Kidney epithelial cell (primary cell): ENCODE measurements at places on chromosomes 3 and 15. TPM values are rescaled to one million over a fixed set of nuclear protein-coding genes. Genes with fewer than 3 reads are reported as not detected.
A peak's percentile ranks its signal among the peaks of the same experiment; 100 is the strongest.

EPHB3 gene
- total RNA-seq, result 1.0 and 1.5 TPM in 2 replicates

DNA sequence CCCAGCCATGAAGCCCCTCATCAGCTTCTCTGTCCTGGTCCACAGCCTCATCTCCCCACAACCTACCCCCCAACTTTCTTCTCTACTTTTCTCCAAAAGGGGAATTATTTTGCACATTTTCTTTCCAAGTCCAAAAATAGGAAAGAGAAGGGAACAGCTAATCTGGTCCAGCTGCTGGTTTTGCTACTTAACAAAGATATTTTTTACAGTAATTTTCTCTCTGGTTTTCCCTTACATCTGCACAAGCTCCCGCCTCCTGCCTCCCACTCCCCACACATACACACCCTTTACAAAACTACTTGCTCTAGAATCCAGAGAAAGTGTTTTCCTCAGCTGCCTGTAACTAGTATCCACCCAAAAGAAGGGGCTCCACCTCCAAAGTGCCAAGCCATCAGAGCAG is 177.2 kb downstream of the POLR2M start:
- no peak for DNase-seq

- DNase-seq, result no peak
Observed at GRCh38 chr15:98131924-98132323, 171.4 kb downstream of the ARRDC4 start.

- no peak for DNase-seq
Observed at GRCh38 chr15:85063522-85064079, 81.9 kb downstream of the PDE8A start.

ISL2 gene
- total RNA-seq, result 1.8 and 4.8 TPM in 2 replicates

- no peak for DNase-seq
Observed at GRCh38 chr3:151315136-151315535, 1.5 kb downstream of the GPR87 start.

CCR9 gene
- total RNA-seq, result not detected in 2 replicates

DNA sequence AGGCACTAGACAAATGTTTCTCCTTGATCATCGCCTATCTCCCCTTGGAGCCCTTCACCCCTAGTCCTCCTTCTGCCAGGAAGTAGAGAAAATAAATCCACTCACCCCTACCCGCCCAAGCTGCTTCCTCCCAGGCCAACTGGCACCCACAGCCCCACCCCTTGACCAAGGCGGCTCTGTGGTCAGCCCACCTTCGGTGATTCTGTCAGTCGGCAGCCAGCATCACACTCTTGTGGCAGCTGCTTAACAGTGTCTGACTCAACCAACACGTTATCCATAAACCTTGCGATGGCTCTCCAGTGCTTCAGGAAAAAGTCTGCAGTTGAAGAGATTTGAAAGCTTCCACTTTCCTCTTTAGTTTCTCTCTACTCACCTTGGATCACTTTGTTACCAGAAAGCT is 7.6 kb downstream of the SHF start:
- peak; percentile 49 for DNase-seq

DNA sequence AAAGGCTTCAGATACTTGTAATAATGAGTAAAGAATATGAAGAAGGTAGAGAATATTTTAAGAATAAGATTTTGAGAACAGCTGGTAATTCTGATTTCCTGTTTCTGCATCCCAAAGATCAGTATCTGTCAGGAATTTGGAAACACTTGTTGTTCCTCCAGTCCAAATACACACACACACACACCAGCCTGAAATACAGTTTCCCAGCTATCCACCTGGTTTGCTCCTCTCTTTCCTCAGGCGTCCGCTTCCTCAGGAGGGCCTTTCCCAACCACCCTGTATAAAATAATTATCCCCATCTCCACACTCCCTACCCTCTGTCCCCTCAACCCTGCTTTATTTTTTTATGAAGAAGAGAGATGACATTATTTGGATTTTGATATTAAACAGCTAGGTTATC is 2.0 kb upstream of the FSIP1 start:
- DNase-seq, result no peak

MB21D2 gene
- total RNA-seq, result 16.6 and 18.9 TPM in 2 replicates

GRCh38 chr3:126049289-126050049 is 34.5 kb downstream of the SLC41A3 start:
- DNase-seq, result no peak

- peak; percentile 31 for DNase-seq
Observed at GRCh38 chr15:69031013-69032001, 16.8 kb downstream of the NOX5 start.

DNA sequence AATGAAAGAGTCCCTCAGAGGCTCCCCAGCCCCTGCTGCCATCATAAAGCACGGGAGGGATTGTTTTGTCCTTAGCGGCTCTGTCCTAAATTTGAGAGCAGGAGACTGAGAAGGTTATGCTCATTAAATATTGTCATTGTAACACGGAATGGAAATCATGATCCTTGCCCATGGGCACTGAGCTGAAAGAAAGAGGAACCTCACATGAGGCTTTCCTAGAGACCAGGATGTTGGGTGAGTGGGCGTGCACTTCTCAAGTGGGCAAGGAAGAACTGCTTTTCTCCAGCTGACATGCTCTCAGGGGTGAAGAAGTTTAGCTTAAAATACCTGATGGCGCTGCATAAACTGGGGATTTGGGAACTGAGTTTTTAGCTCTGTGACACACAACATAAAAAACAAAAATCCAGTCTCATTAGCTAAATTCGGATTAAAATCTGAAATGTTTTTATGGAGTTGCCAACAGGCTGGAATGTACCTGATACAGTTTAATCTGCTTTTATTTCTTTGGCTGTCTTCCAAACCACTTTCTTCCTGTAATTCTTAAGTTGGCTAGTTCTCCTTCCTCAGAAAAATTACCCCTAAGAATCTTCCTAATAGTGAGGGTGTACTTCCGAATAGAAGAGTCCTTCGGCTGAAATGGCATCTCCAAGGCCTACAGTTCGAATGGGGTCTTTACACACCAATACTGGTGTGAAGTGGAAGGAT is 31.7 kb downstream of the ADPGK start:
- no peak for DNase-seq

GRCh38 chr3:151345859-151346258 is 16.5 kb upstream of the P2RY13 start:
- no peak for DNase-seq

ROPN1 gene
- total RNA-seq, result not detected in 2 replicates

PCSK6 gene
- 5.4 and 8.4 TPM in 2 replicates for total RNA-seq

DNA sequence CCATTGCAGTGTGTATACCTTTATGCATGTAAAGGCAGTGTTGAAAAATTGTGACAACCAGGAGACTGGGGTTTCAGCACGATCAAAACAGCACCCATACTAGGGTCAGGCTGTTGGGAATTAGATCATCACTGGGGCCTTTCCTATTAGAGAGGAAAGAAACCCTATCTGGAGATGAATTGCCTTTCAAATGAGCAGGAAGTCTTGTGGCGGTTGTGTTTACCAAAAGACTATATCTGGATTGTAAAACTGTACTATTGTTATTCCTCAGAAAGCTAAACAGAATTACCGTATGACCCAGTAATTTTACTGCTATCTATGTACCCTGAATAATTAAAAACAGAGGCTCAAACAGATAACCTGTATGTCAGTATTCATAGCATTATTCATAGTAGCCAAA is 10.1 kb downstream of the UBE2E1 start:
- DNase-seq, result no peak

DNA sequence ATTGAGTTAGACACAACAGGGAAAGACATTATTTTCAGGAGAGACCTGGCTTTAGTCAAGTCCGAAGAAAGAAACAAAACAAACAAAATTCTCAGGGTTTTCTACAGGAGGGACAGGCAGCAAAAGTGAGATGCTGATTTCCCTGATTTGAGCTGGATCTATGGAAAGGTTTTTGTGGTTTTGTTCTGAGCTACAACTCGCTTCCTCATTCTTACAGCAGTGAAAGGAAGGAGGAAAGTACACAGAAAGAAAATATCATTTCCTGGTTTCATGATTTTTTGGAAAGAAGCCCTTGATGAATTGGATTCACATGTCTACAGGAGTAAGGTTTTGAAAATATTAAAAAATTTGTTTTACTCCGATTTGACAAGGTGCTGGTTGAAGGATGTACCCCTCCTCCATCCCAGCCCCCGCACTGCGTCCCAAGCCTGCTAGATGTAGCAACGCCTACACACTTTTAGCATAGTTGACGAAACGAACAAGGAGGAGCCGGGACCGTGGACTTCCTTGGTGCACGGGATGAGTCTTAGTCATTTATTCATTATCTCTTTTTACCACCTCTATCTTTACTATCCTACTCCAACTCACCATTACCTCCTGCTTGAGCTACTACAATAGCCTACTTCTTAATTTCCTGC is 10.8 kb downstream of the PRICKLE2 start:
- no peak for DNase-seq

DNA sequence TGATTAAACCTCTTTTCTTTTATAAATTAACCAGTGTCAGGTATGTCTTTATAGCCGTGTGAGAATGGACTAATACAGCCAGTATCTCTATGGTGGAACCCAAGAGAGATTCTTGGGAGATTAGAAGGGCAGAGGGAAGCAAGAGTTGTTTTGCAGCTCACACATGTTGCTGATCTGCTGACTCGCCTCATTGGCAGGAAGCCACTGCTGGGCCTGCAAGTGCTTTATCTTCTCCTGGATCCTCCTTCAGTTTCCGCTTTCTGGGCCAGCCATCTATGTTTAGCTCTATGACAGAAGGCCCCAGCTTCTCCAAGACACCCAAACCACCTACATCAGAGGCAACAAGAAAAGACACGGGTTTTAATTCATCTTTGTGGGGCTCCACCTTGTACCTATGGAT is 23.4 kb upstream of the GALNT15 start:
- DNase-seq, result no peak

GRCh38 chr15:77759896-77760592 is 127.3 kb upstream of the LINGO1 start:
- no peak for DNase-seq

DNA sequence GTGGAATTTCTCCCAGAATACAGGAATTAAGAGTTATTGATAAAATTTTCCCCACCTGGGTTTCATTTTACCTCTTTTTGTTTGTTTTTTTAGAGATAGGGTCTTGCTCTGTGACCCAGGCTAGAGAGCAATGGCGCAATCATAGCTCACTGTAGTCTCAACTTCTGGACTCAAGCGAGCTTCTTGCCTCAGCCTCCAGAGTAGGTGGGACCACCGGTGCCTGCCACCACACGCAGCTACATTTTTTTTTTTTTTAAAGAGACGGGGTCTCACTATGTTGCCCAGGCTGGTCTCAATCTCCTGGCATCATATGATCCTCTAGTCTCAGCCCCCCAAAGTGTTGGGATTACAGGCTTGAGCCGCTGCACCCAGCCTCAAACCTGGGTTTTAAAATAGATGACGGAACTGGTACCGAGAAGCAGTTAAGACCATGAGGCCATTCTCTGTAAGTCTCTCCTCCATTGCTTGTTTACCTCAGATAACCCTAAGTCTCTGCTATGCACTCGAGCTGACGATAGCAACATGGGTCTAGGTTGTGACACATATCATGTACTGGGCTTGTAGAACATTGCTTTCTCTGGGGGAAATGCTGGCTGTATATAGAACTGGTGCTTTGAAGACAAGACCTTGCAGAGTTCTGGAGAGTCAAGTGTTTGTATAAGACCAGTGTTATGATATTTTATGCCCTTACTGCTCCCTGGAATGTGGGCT is 16.4 kb downstream of the ETV5 start:
- DNase-seq, result no peak
